ENCODE measurements at places on chromosomes 13 and 19.

DNA sequence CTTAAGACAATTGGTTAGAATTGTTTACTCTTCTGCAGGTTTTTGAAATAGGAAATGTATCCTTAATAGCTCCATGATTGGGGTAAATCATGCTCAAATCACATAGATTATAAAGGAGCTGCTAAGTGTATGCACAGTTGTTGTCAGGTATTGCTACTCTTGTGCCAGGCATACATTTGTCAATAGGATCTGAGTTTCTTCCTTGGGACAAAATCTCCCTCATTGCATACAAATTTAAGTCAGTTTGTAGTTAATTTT is 109.3 kb upstream of the MLNR start:
- no peak for DNase-seq

- no peak for DNase-seq
Measured at GRCh38 chr19:2048959-2049740, 1.9 kb downstream of the MKNK2 start.

- DNase-seq: no peak
Measured at GRCh38 chr13:42720113-42720857, 61.1 kb upstream of the FAM216B start.

GRCh38 chr19:5202553-5202952 is 138.1 kb downstream of the PTPRS start:
- DNase-seq: no peak

- no peak for DNase-seq
Measured at GRCh38 chr19:33347300-33347699, 26.2 kb upstream of the CEBPG start.

DNA sequence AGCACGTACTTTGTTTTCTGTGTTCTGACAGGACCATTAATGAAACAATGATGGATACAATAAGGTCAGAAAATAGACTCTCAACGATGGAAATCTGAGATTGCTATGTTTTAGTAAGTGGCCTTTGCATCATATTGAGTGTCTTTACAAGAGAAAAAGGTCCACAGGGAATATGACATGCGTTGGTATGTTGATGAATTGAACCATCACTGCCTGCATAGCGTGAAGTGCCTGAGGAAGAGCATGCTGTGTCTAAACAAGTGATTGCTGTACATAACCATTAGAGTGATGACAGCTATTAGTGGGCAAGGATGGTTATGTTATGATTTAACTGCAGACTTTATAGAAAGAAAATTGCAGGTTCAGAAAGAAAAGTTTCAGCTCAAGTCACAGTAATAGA is 623.2 kb downstream of the SLITRK5 start:
- DNase-seq: no peak

DNA sequence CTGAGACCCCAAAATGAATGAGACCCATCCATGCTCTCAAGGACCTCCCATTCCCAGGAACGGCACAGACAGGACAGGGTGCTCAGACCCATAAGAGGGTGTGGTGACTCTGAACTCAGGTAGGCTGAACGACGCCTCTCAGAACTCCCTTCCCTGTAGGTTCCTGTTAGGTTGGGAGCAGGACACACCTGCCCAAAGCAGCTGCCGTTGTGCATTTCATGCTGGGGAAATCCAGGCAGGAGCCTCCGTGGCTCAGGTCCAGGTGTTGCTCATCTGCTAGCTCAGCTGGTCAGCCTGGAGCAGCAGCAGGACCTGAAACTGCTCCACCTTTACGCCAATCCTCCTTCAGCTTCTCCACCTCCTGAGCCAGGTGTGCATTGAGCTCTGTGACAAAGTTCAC is 19.1 kb upstream of the TEX101 start:
- DNase-seq: no peak

DNA sequence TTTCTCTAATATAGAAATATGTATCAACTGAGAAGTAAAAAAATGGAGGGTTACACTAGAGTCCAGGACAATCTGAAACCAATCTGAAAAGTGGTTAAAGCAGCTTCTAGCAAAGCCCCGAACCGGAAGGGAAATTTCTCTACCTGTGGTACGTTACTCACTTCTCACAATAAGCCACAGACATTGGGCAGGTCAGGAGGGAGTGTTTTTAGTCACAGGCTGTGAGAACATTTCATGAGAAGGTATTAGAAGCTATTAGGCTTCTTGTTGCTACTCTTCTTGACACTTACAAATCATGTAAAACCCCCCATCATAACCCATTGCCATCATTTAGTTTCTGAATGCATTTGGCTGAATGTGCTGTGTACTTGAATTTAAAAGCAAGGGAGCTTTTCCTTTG is 120.9 kb downstream of the NUFIP1 start:
- DNase-seq: no peak

Data from stimulated activated CD4-positive, alpha-beta T cell treated with anti-CD3 and anti-CD28 coated beads, Interleukin-1b, Interleukin-23, amount 100 ng/mL, for 1 hour (primary cell).